ENCODE measurements at places on chromosomes 6 and 20.

- H3K27me3 ChIP-seq = no peaks in the 10 kb centered on the region
- DNase-seq = no peak
- no peak overlapping the region for H3K4me3 ChIP-seq
- H3K27ac ChIP-seq = no peak overlapping the region
- peaks cover 6% of the 10 kb centered on the region for H3K4me1 ChIP-seq
- H3K36me3 ChIP-seq = peaks cover 41% of the 10 kb centered on the region
Measured at GRCh38 chr6:96537726-96538125, 16.1 kb downstream of the UFL1 start.

- peaks cover 50% of the 10 kb centered on the region for H3K36me3 ChIP-seq
- no peak for DNase-seq
- no peak overlapping the region for H3K4me3 ChIP-seq
- no peaks in the 10 kb centered on the region for H3K27me3 ChIP-seq
- no peak overlapping the region for H3K27ac ChIP-seq
Measured at GRCh38 chr20:49523767-49524360, 41.4 kb upstream of the KCNB1 start.

GRCh38 chr6:122713138-122713537 is 66.4 kb upstream of the FABP7 start:
- no peaks in the 10 kb centered on the region for H3K4me1 ChIP-seq
- no peak overlapping the region for H3K4me3 ChIP-seq

- peak overlapping the region; percentile 80 for H3K27ac ChIP-seq
- H3K4me3 ChIP-seq = peak overlapping the region; percentile 89
- peak; percentile 60 for DNase-seq
- no peaks in the 10 kb centered on the region for H3K27me3 ChIP-seq
- H3K36me3 ChIP-seq = peaks cover 54% of the 10 kb centered on the region
- H3K4me1 ChIP-seq = peaks cover 49% of the 10 kb centered on the region
Measured at GRCh38 chr6:29723666-29724588, 693 bp downstream of the HLA-F start.

GRCh38 chr6:46788791-46789190 is 4.4 kb upstream of the MEP1A start:
- H3K4me3 ChIP-seq = no peak overlapping the region
- no peak overlapping the region for H3K27ac ChIP-seq
- no peaks in the 10 kb centered on the region for H3K27me3 ChIP-seq
- H3K36me3 ChIP-seq = no peaks in the 10 kb centered on the region
- no peaks in the 10 kb centered on the region for H3K4me1 ChIP-seq

DNA sequence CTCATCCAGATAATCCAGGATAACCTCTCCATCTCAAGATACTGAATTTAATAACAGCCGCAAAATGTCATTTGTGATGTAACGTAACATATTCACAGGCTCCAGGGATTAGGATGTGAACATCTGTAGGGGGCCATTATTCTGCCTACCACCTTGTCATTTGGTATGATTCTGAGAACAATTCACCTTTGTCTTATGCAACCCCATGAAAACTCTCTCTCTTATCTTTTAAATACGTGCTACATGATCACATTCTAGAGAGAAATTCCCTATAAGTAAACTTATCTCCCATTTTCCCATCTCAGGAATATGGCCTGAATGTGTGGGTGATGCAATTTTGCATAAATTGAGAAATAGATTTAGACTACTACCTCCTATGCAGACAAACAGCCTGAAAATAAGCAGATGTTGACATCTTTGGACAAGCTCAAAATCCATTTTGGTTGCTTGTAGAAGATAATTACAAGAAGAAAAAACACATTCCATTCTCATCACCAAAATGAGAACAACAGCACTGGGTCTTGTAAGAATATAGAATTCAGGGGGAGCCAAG is 255.4 kb upstream of the STXBP5 start:
- no peak overlapping the region for H3K27ac ChIP-seq
- H3K36me3 ChIP-seq = peaks cover under 1% of the 10 kb centered on the region
- no peak overlapping the region for H3K4me3 ChIP-seq
- H3K27me3 ChIP-seq = no peaks in the 10 kb centered on the region
- peaks cover 12% of the 10 kb centered on the region for H3K4me1 ChIP-seq

- H3K36me3 ChIP-seq = no peaks in the 10 kb centered on the region
- no peaks in the 10 kb centered on the region for H3K27me3 ChIP-seq
- no peak for DNase-seq
- peaks cover 16% of the 10 kb centered on the region for H3K4me1 ChIP-seq
Measured at GRCh38 chr6:35046862-35047261, 94.3 kb downstream of the TCP11 start.

- H3K4me3 ChIP-seq = peak overlapping the region; percentile 79
- H3K36me3 ChIP-seq = peaks cover 15% of the 10 kb centered on the region
Measured at GRCh38 chr20:32483351-32484224, 101.5 kb downstream of the NOL4L start.

DNA sequence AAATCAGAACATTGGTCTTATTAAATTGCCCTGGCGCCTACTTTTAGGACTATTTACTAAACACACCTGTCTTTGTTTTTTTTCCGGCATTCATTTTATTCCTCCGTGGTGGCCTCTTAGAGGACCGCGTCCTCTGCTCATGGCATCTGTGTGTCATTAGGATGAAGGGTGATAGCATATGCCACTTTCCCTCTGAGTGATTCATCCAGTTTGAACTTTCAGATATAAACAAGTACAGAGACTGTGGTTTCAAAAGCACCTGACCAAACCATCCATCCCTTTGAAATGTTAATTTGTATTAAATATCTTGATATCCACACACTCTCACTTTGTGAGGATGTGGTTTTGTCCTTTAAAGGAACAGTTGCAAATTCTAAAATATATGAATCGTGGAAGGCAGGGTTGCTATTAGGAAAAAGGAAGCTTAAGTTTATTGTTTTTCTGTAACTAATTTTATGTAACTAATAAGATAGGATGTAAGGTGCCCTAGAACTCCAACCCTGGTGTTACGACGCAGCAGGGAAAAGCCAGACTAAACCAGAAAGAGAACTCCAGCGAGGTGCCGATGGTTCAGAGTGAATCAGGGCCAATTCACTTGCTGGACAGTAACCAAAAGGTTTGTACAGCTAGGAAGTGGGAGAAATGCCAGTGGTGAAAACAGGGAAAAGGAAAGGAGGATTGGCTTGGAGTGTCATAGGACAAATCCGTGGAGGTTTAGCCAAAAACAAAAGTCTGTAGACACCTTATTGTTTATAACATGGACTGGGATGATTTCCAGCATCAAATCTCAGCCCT is 98.7 kb downstream of the SHLD1 start:
- H3K27ac ChIP-seq = peak overlapping the region; percentile 39
- no peaks in the 10 kb centered on the region for H3K27me3 ChIP-seq
- H3K36me3 ChIP-seq = peaks cover 3% of the 10 kb centered on the region
- no peak for DNase-seq
- H3K4me3 ChIP-seq = no peak overlapping the region
- peaks cover 35% of the 10 kb centered on the region for H3K4me1 ChIP-seq

DNA sequence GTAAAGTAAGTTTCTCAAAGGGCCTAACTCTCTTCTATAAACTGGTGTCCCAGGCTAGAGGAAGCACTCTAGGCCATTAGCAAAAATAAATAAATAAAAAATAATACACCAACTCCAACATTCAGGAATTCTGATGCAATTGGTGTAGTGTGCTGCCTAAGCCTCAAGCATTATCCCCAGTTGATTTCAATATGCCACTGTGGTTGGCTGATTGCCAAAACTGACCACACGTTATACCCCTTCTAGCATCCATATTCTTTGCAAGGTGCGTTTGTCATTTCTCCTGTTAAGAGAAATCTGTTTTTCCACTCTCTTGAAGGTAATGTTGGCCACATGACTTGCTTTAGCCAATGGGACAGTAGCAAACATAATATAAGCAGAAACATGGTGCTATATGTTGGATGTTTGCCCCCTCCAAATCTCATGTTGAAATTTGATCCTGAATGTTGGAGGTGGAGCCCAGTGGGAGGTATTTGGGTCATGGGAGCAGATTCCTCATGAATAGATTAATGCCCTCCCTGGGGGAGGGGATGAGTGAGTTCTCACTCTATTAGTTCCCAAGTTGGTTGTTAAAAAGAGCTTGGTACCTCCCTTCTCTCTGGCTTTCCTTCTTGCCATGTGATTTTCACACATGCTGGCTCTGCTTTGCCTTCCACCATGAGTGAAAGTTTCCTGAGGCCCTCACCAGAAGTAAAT is 71.9 kb upstream of the PLCB4 start:
- H3K27me3 ChIP-seq = no peaks in the 10 kb centered on the region
- H3K36me3 ChIP-seq = no peaks in the 10 kb centered on the region
- H3K4me3 ChIP-seq = no peak overlapping the region
- H3K27ac ChIP-seq = no peak overlapping the region

Data from activated T-helper 2 cell treated with anti-CD3 and anti-CD28 coated beads, Interferon-gamma antibody, Interleukin-2, Interleukin-4, amounts not matched to agents 10 μg/mL and 5 μg/mL and 100 μg/mL, durations not matched to agents 14 hours and 24 hours and 36 hours (primary cell).